MV-4-11 (cell line): ENCODE measurements at places on chromosomes 6 and 20.

DNA sequence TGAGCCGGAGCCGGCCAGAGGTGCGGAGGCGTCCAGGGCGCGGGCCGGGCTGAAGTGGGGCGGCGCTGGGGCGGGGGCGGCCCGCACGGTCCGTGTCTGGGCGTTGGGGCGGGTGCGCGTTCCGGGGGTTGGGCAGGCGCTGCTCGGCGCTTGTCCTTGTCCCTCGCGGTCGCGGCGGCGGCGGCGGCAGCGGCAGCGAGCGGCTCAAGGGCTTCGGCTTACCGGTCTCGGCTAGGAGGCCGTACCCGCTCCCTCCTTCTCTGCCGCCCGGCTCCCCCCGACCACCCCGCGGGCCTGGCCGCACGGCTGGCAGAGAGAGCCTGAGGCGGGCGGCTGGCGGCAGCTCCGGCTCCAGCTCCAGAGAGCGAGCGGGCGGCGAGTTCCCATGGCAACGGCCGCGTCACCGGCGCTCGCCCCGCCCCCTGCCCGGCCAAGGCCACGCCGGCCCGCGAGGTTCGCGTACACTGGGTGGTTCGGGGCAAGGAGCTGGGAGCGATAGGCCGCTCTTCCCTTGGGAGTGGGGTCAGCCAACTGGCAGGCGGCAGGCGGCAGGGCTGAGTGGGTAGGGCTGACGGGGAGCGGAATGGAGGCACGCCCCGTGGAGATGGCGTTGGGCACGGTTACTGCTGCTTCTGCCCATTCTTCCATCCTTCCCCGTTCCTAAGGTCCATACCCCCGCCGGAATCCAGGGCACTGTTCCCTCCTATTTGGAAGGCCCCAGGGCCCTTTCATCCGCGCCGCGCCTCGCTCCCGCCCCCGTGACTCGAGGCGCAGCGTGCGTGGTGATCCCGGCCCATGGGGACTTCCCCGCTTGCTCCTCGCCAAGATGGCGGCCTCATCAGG, at the start of gene LRRC73:
LRRC73 (minus strand) TSS at position 363 of the 843 bp plus-strand sequence. CDS start 561 bp downstream, outside the sequence.
- peak; percentile 47 for DNase-seq

GRCh38 chr6:131231103-131231502, 95.8 kb downstream of the AKAP7 start:
- DNase-seq: no peak

GRCh38 chr6:89452281-89452680, 19.3 kb downstream of the ANKRD6 start:
- DNase-seq: no peak

- DNase-seq: no peak
These were observed 18.8 kb downstream of the SAMHD1 start for GRCh38 chr20:36932476-36933426.

DNA sequence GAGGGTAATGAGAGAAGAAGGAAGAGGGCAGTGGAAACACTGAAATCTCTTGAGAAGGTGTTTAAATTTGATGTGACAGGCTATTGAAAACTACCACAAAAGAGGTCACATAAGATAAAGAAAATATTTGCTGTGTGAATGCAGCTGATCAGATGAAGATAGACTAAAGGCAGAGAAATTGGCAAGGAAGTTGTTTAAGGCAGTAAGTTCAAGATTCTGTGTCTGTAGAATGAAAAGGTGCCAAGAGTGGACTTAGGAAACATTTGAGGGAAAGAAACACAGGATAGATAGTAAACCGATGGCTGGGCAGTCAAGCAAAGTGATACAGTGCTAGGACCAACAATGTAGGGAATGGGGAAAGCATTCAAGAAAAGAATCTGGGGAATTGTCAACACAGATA, 332.3 kb upstream of the MARCKS start:
- no peak for DNase-seq

- DNase-seq: no peak
These were observed 1.3 kb downstream of the ZKSCAN3 start for GRCh38 chr6:28351087-28351486.

GRCh38 chr20:38789503-38790199, 15.8 kb upstream of the PPP1R16B start:
- no peak for DNase-seq

GRCh38 chr6:142797159-142797558, 147.8 kb downstream of the HIVEP2 start:
- DNase-seq: no peak

GRCh38 chr6:135383301-135383700, 114.2 kb downstream of the AHI1 start:
- no peak for DNase-seq

GRCh38 chr6:131164506-131164905, 29.2 kb downstream of the AKAP7 start:
- DNase-seq: no peak

DNA sequence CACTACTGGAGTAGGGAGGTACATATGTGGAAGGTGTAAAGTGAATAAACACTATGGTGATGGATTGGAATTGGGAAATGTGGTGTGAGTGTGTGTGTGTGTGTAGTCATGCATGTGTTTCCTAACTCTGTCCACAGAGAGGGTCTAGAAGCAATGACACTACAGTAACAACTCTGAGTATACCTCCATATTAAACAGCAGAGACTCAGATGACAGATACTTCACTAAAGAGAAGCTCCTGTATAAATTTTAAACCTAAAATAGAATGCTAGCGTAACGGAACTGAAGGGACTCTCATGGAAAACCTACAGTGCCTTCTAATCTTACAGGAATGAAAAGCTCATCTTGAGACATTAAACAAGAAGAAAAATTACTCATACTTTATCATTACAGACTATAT, 150.5 kb downstream of the SLC16A10 start:
- no peak for DNase-seq

- no peak for DNase-seq
These were observed 98.2 kb upstream of the DTNBP1 start for GRCh38 chr6:15761045-15761502.

DNA sequence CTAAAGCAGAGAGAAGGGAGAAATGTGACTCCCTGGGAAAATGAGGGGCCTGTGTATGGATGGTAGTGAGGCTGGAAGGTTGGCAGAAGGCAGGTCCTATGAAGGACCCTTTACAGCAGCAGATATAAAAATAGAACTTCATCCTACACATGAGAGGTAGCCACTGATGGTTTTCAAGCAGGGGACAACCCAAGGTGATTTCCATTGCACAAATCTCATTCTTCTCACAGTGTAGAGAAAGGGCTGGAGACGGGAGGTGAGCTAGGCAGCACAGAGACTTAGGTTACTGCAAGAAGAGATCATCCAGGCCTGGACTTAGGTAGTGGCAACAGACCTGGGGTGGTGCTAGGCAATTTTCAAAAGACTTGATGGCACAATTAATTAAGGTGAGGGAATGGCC, 30.7 kb downstream of the TRAM2 start:
- no peak for DNase-seq

DNA sequence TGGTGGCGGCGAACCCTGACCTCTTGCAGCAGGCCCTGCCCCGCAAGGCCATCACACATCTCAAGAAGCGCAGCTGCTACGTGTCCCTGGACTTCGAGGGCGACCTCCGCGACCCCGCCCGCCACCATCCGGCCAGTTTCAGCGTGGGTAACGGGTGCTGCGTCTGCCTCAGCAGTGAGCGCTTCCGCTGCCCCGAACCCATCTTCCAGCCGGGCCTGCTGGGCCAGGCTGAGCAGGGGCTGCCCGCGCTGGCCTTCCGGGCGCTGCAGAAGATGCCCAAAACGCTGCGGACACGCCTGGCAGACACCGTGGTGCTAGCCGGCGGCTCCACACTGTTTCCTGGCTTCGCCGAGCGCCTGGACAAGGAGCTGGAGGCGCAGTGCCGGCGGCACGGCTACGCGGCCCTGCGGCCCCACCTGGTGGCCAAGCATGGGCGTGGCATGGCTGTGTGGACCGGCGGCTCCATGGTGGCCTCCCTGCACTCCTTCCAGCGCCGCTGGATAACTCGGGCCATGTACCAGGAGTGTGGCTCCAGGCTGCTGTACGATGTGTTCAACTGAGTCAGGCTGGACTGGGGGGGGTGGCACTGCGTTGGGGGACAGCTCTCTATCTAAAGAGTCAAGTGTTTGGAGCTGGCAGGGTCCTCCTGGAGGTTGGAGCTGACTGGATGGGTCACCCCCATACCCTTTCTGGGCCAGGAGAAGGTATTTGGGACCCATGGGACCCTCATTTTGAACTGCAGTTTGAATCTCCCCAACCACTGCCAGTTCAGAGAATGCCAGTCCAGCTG, 1.1 kb downstream of the ACTL10 start:
- DNase-seq: peak; percentile 57

- DNase-seq: no peak
These were observed 88.4 kb upstream of the B3GAT2 start for GRCh38 chr6:71045296-71045695.

- peak; percentile 5 for DNase-seq
These were observed 109.5 kb downstream of the MYLK4 start for GRCh38 chr6:2641044-2641725.

DNA sequence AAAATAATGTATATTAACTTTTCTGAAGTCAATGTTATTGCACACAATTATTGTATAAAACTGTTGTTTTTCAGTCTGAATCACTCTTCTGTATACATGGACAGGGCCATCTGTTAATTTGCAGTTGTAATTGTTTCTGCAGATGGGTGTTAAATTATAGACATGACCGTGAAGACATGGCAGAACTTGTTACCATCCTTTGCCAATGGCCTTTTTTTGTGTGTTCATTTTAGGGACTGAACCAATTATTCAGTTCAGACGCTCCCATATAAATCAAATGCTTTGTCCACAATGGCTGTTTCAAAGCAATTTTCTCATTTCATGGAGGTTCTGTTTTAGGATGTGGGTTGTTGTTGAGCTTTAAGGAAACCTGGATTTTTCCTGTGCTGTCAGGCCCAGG, 533.7 kb downstream of the DOK5 start:
- DNase-seq: no peak

GRCh38 chr6:26532699-26533531, 5.3 kb upstream of the HMGN4 start:
- peak; percentile 93 for DNase-seq

GRCh38 chr20:8983478-8984345, 85.2 kb upstream of the PLCB4 start:
- peak; percentile 26 for DNase-seq

DNA sequence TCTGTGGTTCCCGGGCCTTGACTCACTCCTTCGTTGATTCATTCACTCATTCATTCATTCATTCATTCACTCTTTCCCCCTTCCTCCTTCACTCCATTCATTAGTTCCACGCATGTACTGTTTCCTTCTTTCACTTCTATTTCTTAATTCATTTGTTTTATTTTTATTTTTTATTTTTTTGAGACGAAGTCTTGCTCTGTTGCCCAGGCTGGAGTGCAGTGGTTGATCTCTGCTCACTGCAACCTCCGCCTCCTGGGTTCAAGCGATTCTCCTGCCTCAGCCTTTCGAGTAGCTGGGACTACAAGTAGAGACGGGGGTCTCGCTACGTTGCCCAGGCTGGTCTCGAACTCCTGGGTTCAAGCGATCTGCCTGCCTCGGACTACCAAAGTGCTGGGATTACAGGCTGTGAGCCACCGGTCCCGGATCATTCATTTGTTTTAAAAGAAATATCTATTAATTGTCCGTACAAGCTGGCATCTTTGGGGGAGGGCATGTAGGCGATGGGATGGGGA, 427 bp upstream of the NFKBIE start:
- no peak for DNase-seq

GRCh38 chr20:37611852-37612251, 82.0 kb upstream of the CTNNBL1 start:
- no peak for DNase-seq

GRCh38 chr6:139984317-139984716, 609.9 kb upstream of the CITED2 start:
- DNase-seq: no peak

DNA sequence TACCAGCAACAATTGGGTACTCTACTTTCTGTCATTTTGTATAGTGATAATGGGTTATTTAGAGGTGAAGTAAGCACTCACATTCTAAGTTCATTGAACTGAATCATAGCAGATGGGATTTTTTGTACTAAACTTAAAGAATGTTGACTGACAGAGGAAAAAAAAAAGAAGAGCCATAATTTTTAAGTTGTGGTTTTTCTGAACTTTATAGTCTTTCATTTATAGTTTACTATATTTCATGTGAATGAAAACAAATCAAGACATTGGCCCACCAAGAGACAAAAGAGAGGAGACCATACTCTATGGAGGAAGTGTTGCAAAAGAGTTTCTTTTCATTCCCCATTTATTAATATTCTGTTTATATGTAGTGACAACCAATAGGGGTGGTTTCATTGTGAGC, 685.7 kb downstream of the BCKDHB start:
- DNase-seq: no peak

GRCh38 chr6:151111670-151112069, 128.1 kb upstream of the AKAP12 start:
- no peak for DNase-seq

GRCh38 chr6:154276810-154277628, 79.6 kb downstream of the IPCEF1 start:
- DNase-seq: peak; percentile 66

GRCh38 chr20:41382791-41383305, 16.2 kb upstream of the EMILIN3 start:
- DNase-seq: no peak

GRCh38 chr20:61886721-61887595, 178.7 kb downstream of the TAF4 start:
- DNase-seq: peak; percentile 20

DNA sequence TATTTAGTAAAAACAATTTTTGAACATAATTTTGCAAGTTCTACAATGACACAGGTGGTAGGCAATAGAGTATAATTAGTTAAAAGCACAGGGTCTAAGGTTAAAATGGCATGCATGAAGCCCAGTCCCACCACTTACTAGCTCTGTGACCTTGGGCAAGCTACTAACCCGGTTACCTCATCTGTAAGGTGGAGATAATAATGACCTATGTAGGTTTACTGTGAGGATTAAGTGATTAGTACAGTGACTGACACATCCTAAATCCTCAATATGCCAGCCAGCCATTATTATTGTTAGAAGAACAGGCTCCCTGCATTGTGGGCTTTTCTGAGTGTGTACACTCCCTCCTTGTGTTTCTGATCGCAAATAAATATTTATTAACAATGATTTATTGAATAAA, 26.2 kb downstream of the ATXN1 start:
- DNase-seq: no peak

DNA sequence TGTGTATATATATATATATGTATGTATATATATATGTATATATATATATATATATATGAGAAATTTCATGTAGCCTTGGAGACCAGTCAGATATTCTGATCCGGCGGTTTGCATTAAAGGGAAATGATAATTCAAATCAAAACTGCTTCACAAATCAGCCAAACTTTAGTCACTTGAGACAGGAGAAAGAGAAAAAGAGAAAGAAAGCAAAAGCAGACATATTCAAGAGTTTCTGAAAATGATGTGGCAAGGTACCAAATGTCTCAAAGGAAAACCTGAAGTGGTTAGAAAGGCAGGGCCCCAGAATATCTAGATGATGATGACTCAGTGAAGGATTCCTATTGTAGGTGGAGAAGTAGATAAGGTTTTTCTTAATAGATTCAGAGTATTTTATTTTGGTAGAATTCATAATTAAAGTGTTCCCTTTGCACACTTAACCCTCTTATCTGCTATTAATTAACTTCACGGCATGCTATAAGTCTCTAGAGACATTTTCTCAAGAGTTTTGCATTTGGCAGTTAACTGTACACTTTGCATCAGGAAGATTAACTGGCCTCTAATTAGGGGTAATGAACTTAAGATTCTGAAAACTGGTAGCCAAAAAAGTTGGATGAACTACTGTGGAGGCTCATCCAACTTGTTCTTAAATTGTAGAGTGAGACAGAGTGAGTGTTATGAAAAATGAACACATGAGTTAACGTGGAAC, 50.1 kb upstream of the ASF1A start:
- no peak for DNase-seq

- DNase-seq: no peak
These were observed 3.3 kb downstream of the TDRD6 start for GRCh38 chr6:46690911-46691451.

- no peak for DNase-seq
These were observed 340.4 kb downstream of the SYNE1 start for GRCh38 chr6:152296648-152297376.
